NCI-H1105 (cell line): ENCODE measurements at places on chromosomes 7 and 10.
A peak's percentile ranks its signal among the peaks of the same experiment; 100 is the strongest.

- no peak for DNase-seq
These were observed 45.7 kb downstream of the BPGM start for GRCh38 chr7:134692344-134692705.

DNA sequence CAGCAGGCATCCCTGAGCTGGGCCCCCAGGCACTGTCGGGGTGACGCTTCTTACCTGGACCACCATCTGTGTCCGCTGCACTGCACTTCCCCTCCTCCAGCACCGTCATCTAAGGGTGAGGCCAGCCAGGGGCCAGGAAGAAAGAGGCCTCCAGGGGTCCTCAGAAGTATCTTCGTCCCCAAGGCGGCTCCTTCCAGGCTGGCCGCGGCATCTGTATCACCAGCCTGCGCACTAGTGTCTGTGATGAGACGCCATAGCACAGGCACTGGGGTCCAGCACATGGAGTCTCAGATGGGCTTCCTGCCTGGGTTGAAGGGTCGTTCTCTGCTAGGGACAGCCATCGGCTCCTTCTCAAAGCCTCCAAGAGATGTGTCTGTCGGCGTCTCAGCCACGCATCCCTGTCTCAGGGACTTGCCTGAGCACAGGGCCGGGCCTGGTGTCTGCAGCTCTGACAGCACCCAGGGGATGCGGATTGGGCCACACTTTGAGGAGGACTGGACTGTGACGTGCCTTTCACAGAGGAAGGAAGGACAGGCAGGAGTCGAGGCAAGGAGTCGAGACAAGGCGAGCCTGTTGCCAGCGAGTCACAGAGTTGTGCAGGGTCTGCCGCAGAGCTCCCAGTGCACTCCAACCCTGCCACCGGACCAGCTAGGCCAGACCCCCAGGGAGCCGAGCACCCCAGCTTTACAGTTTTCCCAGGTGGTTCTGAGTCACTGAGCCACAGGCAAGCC, 101.5 kb upstream of the DIP2C start:
- no peak for DNase-seq

- peak; percentile 57 for DNase-seq
These were observed 11.9 kb upstream of the LMOD2 start for GRCh38 chr7:123643495-123644441.

GRCh38 chr10:130623680-130624267, 487.6 kb downstream of the GLRX3 start:
- no peak for DNase-seq

- no peak for DNase-seq
These were observed 8.0 kb downstream of the SLC18A2 start for GRCh38 chr10:117248750-117249465.

DNA sequence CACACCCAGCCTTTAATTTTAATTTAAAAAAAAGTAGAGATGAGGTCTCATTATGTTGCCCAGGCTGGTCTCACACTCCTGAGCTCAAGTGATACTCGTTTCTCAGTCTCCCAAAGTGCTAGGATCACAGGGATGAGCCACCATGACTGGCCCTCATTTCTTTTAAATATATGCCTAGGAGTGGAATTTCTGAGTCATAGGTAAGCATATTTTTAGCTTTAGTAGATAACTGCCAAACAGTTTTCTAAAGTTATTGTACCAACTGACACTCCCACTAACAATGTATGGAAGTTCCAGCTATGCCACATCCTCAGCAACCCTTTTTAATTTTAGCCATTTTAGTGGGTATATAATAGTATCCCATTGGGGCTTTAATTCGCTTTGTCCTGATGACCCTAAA, 13.8 kb upstream of the PPIF start:
- DNase-seq = no peak

GRCh38 chr7:36207451-36208291, 54.6 kb downstream of the EEPD1 start:
- no peak for DNase-seq

GRCh38 chr7:151025924-151026671, 1.8 kb upstream of the ATG9B start:
- DNase-seq = no peak

- no peak for DNase-seq
These were observed 83.6 kb upstream of the ABI1 start for GRCh38 chr10:26944261-26944882.

GRCh38 chr10:74179111-74179710, 28.2 kb downstream of the ADK start:
- DNase-seq = no peak

GRCh38 chr7:18916826-18917225, 200.6 kb downstream of the TWIST1 start:
- no peak for DNase-seq

- peak; percentile 12 for DNase-seq
These were observed 17.8 kb downstream of the NPSR1 start for GRCh38 chr7:34675749-34676374.

DNA sequence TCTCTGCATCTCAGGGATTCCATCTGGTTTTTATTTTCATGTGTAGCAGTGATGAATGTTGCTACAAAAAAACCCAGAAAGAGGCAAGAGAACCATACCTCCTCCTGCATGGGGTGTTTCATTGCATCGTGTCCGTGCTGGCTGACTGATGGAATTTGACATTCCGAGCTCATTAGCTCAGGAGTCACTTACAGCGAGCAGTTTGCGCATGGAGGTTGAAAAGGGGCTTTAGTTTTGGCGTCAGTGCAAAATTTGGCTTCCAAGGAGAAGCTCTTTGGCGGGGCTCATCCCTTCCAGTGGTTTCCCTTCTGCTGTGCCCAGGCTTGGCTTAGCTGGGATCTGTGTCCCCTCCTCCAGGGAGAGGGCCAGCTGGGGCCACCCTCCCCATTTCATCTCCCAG, 25.8 kb downstream of the EMX2 start:
- DNase-seq = no peak

DNA sequence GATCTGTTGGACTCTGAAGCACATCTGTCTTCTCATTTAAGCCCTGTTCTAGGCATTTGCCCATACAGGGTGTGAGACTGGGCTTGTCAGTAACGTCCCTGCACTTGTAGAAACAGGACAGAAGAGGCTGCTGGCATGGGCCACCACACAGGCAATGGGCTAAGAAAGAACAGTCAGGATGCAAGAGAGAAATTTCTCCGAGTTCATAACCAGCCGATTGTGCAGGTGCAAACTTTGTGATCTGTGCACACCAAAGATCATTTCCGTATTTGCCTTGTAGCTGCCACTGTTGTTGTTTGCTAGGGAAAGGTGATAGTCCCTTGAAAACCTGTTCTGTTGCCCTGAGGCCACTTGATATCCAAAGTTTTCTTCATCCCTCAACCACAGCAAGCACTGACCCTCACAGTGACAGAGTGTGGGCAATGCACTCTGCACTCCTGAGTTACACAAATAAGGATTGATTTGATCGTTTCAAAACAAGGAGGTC, 20.3 kb downstream of the KLF6 start:
- no peak for DNase-seq

DNA sequence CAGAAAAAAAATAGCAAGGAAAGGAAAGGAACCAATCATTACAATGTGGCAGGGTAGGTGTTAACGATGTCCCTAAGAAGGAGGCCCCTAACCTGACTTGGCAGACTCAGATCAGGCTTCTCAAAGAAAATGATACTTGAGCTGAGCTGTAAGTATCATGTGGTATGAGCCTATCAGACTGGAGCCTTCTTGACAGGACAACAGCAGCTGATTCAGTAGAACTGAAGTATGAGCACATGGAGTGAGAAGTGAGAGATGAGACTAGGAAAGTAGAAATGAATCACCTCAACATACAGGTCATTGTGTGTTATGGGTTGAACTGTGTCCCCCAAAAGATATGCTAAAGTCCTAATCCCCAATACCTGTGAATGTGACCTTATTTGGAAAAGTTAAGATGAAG, 66.3 kb downstream of the MTERF1 start:
- DNase-seq = no peak

- no peak for DNase-seq
These were observed 1.9 kb downstream of the RSBN1L start for GRCh38 chr7:77698042-77698625.

DNA sequence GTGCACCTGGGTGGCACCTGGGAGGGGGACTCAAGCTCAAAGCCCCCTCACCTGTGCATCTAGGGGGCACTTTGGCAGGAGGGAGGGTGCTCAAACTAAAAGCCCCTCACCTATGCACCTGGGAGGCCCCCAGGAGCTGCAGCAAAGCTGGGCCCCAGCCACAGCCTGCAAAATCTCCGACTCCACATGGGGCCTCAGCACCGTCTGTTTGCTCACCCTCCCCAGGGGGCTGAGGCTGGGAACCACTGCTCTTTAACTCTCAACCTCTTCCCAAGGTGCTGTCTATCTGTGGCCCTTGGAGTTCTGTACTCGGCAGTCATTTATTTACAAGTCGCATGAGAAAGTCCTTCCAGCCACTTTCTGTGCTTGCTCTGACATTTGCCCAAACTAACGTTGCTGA, 458.4 kb downstream of the DNAJB6 start:
- DNase-seq = no peak

DNA sequence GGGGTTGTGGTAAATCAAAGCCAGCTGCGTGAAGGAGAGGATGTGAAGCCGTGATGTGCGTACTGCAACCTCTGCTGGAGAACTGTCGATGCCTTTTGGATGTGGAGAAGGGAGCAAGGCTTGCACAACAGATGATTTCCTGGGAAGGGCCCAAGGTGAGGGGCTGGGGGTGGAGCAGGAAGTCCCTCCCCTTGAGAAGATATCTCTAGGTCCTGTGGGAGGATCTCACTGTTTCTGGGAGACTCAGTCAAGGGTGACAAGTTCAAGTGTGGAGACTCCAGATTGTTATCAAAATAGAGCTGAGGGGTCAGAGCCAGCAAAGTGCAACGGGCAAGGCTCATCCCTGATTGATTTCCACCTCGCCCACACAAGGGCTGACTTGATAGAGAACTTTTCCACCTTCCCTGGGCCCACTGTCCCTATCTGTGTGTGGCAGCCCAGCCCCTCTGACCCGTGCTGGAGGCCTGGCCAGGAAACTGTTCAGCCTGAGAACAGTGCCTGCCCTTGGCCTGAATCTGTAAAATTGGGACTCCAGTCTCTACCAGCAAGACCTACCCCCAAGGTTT, 55.0 kb downstream of the COL13A1 start:
- no peak for DNase-seq

DNA sequence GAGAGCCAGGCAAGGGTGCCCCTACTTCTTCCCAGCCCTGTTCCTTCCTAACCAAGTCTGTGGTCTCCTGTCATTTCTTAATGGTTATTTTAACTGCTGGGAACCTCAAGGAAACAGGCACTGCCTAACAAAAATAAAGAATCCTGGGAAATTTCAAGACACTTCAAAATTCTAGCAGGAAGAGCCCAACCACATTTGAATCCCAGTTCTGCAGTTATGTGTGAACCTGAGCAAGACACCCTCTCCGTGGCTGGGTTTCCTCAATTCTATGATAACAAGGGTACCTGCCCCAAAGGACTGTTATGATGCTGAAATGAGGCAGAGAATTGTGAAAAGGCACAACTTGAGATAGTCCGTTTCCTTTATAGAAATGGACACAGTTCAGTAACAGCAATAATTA, 36.2 kb upstream of the DUSP5 start:
- no peak for DNase-seq

- no peak for DNase-seq
These were observed 127.9 kb downstream of the NRF1 start for GRCh38 chr7:129739427-129739826.

DNA sequence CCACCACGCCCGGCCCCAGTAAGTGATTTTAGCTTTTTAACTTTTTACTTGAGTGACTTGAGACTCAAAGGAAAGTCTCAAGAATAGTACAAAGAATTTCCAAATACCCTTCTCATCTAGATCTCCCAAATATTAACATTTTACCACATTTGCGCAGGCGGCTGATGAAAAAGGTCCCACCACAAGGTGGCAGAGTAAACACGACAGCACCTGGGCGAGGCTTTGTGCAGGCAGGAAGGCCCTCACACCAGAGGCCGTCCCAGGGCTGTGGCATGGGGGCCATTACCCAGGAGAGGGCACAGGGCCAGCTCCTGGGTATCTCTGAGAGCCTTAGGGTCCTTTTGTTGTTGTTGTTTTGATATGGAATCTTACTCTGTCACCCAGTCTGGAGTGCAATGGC, 50.0 kb upstream of the WIPI2 start:
- DNase-seq = no peak

DNA sequence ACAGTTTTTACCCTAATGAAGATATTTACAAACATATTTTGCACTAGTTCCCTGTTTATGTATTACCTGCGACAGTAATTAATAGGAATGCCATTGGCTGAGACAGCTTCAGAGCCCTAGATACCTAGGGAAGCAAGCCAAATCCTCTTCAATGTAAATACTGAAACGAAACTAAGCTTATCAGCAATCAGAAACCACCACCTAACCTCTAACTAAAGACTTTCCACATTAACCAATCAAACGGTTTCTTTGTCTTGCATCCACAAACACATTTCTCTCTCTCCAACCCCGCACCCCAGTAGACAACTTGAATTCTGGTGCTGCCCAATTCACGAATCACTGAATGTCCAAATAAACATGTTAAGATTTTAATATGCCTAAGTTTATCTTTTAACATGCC, 474.4 kb upstream of the C7orf33 start:
- no peak for DNase-seq
